Activated CD4-positive, alpha-beta T cell treated with anti-CD3 and anti-CD28 coated beads, Interleukin-2, amount 50 U/mL, for 48 hours (primary cell): ENCODE measurements at places on chromosomes 11 and 22.

DNA sequence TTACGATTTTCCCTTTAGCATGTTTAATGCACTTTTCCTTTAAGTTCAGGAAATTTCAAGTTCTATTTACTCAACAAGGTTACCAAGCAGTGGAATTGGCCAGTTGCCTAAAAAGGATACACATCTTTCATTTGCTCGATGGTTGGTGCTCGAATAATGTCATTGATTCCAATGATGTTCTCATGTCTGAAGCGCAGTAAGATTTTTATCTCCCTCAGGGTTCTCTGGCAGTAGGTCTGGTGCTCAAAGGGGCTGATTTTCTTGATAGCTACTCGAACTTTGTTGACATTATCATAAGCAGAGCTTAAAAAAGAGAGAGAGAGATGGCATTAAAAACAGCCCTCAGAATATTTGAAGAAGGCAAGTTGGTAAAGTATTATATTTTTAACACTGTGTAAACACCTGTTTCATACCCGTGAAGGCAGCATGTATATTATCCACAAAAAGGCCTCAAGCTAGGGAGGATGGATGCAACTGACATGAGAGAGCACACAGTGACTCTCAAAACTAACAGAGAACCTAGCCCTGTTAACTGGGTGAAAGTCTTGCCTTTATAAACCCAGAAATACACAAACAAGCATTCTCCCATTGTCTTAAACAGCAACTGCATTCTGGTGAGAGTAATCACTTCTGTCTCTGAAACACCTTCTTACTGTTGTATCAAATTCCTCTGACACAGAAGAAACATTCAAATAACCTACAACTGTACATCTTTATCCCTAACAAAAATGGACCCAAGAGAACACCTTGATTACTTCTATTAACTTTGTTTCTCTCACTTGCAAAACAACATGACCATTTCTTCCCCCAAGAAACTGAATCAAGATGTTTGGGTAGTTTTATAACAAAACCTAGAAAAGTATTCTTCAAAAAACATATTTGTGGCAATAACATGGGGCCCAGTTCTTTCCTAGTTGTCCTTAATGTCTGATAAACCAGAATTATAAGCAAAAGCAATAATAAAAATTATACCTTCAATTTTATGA lies 59.6 kb downstream of the MAPK1 start:
- no peak for DNase-seq

DNA sequence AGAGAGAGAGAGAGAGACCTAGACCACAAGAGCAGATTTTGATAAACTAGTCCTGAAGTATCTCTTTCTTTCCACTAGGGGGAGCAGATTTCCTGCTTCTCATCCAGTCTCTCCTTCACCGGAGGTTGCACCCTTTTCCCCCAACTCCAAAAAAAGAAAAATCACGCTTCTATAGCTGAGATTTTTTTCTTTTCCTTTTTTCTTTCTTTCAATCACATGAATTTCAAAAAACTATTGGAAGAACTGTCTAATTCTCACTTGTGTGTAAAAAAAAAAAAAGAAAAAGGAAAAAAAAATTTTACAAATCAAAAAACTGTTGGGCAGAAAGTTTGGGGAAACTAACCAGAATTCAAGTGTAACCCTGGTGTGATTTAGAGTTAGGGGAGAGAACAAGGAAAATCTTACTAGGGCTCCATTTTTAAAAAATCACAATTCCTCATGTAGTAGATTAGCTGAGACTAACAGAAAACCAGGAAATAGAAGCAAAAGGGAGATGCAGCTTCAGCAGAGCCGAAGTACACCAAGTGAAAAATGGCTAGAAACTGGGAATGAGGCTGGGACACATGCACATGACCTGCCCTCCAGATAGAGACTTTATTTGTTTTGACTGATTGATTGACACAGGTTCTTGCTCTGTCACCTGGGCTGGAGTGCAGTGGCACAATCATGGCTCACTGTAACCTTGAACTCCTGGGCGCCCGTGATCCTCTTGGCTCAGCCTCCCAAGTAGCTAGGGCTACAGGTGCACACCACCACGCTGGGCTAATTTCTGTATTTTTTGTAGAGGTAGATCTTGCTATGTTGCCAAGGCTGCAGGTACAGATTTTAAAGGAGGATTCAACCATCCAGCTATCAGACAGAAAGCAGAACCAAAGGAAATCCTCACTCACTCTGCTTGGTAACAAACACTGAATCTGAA lies 27.1 kb downstream of the SDHD start:
- no peak for DNase-seq

DNA sequence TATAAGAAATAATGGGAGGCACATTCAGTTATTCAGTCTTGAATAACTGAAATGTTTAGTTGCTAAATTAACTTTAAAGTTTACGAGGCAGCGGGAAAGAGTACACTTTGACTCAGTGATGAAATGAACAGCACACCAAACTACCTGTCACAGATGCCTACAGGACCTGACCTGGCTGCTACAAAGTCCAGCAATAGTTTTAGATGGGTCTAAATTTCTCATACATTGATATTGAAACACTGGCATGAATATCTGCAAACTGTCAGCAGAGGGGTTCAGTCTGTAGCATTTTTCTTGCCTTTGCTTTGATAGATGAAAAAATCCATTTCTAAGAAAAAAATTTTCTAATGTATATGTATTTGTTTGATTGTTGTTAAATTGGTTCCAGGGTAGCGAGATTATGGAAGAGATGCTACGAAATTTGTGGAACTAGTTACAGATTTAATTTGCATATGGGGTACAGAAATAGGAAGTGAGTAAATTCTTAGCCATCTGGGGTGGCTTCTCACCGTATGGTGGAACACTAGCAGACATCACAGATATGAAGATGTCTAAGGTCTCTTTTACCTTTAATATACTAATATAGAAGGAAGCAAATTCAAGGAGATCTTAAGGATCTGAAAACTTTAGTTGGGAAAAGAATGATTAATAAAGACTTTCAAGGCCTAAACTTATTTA lies 20.8 kb upstream of the GAB2 start:
- DNase-seq: no peak

DNA sequence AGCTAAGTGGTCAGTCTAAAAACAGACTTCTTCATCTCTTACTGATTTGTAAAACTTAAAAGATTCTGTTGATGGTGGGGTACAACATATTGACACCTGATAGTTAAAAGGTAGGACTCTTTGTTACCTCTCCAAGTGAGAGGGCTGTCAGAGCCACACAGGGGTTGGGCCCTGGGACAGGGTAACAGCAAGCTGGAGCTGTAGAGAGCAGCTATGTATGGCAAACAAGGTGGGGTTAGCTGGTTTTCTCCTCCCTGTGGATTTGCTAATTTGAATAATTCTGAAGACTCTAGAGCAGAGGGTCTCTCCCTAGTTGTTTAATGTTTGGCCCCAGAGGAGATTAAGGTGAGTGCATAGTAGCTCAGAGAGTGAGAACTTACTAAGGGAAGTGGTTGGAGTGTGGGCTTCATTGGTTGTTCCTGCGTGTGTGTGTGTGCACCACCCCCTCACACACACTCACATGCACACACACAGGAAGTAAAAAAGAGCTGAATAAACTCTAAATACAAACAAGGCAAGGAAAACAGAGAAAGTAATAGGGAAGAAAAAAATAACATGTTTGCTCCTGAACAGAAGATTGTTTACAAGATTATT lies 9.2 kb upstream of the GAS2 start:
- DNase-seq: no peak

DNA sequence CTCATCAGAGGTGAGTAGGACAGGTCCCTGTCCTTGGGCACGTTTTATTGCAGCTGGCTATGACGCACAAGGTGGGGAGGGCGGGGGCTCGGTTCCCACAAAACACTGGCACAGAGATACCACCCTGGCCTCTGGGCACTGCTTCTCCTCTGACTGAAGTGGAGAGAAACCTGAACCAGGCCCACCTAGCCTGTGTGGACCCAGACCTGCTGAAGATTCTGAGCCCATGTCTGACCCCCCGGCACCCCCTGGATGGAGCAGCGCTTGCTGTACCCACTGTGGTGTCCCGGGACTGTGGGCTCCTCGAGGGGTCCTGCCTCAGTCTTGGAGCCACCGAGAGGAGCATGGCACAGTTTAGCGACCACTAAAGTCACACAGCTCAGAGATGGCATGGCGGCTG lies 72.6 kb downstream of the PARVB start:
- no peak for DNase-seq

- DNase-seq: no peak
Measured at GRCh38 chr11:119796363-119797060, 67.5 kb upstream of the NECTIN1 start.

DNA sequence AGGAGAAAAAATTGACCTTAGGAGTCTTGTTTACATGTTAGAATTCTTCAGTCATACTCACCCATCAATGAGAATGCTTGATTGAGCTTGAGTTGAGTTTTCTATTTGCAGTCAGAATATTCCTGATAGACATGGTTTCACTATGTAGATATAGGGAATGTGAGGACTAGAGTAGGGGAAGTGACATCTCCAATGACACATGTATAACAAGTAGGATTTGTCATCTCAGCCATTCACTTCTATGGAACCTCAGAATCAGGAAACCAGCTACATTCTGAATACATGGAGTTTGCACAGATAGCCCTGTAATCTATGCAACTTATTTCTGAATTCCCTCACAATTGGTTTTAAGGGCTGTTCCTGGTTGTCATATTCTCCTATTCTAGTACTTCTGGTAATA lies 20.1 kb upstream of the OR9Q1 start:
- no peak for DNase-seq

DNA sequence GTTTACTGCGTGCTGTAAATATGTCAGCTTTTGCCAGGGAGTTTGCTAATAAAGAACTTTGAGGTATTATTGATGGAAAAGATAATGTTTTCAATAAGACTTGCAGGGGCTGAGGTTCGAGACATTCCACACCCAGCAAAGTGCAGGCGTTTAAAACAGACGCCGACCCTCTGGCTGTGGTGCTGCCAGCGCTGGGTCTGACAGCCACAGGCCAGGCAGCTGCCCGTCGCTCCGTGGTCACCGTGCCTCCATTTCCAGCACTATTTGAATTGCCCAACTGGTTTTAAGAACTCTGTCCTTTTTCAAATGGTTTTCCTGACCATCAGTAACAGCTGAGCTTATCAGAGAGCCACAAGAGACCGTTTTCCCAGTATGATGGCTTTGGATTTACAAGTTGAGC lies 28.1 kb upstream of the ALX4 start:
- DNase-seq: no peak

DNA sequence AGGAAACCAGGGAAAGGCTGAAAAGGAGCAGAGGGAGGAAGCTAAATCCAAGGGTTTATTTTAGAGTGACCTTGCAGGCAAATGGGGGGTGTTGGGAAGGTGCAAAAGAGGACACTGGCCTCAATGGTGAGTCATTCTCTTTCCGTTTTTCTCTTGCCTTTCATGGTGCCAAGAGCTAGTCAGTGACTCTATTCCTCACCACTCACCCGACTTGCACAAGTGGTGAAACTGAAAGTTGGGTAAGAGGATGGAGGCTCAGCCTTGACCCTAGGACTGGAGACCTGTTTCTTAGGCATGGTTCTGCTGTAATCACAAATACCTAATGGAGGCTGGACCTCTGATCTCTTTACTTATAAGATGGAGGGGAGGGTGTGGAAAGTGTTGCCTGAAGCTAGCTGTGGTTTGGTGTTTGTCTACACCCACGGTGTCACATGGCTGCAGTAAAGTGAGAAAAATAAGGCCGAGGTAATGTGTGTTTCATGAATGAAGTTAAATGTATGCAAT lies 67.3 kb upstream of the CREB3L1 start:
- DNase-seq: no peak
